Activated CD4-positive, alpha-beta T cell treated with anti-CD3 and anti-CD28 coated beads, Interleukin-2, amount 10 ng/mL, durations not matched to agents 7 days and 5 days (primary cell): ENCODE measurements at places on chromosomes 4 and X.
A peak's percentile ranks its signal among the peaks of the same experiment; 100 is the strongest.

DNA sequence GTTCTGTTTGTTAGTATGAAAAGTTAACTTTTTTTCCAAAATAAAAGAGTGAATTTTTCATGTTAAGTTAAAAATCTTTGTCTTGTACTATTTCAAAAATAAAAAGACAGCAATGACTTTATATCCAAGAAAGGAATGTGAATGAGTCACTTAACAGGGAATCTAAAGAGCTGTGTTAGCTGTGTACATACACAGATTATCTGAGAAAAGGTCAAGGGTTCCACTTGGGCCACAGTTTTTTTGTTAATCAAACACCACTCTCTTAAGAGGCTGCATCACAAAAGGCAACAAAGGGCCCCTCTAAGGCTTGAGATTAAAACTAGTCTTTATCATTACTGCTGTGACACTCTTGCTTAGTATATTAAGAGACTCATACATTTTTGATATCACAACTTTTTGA, 82.1 kb downstream of the FIP1L1 start:
- H3K4me1 ChIP-seq, result no peaks in the 10 kb centered on the region
- peaks cover 49% of the 10 kb centered on the region for H3K36me3 ChIP-seq
- H3K27me3 ChIP-seq, result no peaks in the 10 kb centered on the region
- no peak overlapping the region for H3K4me3 ChIP-seq
- H3K27ac ChIP-seq, result no peak overlapping the region

DNA sequence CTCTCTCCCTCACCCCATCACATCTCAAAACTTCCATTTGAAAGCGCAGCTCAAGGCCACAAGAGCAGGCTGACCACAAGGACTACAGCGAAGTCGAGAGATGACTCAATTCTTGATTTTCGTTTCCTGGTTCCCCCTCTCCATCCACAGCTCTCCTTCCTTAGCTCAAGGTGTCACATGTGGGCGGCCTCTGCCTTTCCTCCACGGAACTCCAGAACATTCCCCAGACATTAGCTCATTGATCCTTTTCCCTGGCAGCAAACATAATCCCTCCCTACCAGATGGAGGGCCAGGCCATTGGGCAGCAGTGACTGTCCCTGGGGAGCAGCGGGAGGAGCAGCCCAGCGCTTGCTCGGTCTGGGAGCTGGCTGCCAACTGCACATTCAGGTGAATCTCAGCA, 56.3 kb downstream of the CCDC149 start:
- H3K4me1 ChIP-seq, result no peaks in the 10 kb centered on the region
- no peak for DNase-seq
- H3K4me3 ChIP-seq, result no peak overlapping the region
- H3K36me3 ChIP-seq, result no peaks in the 10 kb centered on the region

DNA sequence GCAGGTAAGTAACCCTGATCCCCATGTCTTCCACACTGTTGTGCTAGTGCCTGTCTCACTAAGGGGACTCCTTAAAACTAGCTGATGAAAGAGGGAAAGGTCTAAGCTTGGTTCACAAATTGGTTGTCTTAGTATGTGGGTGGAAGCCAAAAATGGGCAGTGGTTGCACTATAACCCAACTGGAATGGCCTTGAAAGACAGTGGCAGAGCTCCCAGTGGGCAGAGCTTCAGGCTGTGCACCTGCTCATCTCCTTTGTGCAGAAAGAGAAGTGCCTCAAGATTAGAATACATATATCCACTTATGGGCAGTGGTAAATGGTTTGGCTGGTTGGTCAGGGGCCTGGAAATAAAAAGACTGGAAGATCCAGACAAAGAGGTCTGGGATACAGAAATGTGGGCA, 7.2 kb downstream of the SYN1 start:
- H3K4me1 ChIP-seq, result peaks cover 6% of the 10 kb centered on the region
- no peak overlapping the region for H3K27ac ChIP-seq
- no peaks in the 10 kb centered on the region for H3K36me3 ChIP-seq

DNA sequence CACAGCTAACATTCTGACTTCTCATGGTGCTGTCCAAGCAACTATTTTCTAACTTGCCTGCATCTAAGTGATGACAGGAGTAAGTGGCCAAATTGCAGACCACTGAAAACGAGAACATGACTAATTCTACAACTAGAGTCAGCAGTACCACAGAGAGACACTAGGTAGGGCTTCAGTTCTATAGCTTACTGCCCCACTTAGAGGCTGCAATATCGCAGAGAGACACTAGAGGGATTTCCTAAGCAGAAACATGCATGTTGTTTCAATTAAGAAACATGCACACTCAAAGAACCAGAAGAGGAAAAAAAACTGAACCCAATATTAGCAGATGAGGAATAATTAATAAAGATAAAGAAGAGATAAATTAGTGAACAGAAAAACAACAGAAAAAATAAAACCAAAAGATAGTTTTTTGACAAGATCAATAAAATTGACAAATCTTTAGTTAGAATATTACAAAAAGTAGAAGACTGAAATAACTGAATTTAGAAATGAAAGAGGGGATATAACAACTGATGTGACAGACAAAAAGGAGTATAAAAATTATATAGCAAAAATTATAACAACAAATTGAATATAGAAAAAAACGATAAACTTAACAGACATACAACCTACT, 100.8 kb downstream of the SPIN4 start:
- no peak overlapping the region for H3K4me3 ChIP-seq
- H3K4me1 ChIP-seq, result no peaks in the 10 kb centered on the region
- DNase-seq, result peak; percentile 59
- H3K27me3 ChIP-seq, result peaks cover 1% of the 10 kb centered on the region
- H3K27ac ChIP-seq, result no peak overlapping the region

GRCh38 chr4:14835708-14836425, 166.4 kb upstream of the CPEB2 start:
- no peaks in the 10 kb centered on the region for H3K4me1 ChIP-seq
- H3K27me3 ChIP-seq, result peaks cover 3% of the 10 kb centered on the region
- no peak overlapping the region for H3K4me3 ChIP-seq
- no peak for DNase-seq
- no peaks in the 10 kb centered on the region for H3K36me3 ChIP-seq

DNA sequence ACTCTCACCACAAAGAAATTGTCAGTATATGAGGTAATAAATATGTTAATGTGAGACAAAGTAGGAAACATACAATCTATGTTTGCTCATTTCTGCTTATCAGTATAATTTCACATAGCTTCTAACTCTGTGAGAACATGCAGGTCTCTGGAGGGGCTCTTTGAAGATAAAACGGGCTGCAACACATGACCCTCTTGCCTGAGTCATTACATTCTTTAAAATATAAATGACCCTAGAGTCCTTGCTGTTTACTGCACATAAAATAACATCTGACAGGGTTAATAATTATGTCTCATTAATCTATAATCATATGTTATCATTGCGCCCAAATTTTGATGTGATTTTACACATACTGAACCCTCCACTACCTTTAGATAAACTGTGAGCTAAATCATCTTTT, 681.5 kb downstream of the ARAP2 start:
- no peak for DNase-seq
- no peak overlapping the region for H3K4me3 ChIP-seq
- H3K27me3 ChIP-seq, result no peaks in the 10 kb centered on the region
- no peak overlapping the region for H3K27ac ChIP-seq
- H3K4me1 ChIP-seq, result no peaks in the 10 kb centered on the region
